HS-5 (cell line): ENCODE measurements at places on chromosomes 12 and 14.
A peak's percentile ranks its signal among the peaks of the same experiment; 100 is the strongest.

DNA sequence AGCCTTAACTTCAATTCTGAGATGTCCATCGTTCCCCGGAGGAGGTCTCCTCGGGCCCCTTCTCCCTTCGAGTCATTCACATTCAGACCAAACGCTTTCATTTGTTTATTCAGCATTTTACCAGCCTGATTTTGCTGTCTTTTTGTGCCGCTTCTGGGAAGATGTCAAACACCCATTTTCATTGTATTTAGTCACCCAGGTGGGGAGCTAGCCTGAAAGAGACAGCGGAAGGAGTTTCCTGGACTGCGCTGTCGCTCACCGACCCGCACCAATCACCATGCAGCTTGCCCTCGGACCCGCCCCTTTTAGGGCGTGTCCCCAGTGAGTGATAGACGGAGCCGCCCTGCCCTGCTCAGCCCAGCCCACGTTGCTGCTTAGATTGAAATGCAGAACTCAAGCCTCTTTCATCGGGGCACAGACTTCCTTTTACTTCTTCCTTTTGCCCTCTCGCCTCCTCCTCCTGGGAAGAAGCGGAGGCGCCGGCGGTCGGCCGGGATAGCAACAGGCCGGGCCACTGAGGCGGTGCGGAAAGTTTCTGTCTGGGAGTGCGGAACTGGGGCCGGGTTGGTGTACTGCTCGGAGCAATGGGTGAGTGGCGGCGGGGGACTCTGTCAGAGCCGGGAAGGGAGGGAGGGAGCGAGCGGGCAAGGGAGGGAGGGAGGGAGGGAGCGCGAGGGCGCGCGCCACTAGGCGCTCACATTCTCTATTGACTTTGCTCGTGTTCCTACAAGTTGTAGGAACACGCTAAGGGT is at the start of gene PAX9:
PAX9 (plus strand) TSS at position 355 of the 752 bp plus-strand sequence; CDS start at position 585, 230 bp downstream.
- DNase-seq: peak; percentile 38

DNA sequence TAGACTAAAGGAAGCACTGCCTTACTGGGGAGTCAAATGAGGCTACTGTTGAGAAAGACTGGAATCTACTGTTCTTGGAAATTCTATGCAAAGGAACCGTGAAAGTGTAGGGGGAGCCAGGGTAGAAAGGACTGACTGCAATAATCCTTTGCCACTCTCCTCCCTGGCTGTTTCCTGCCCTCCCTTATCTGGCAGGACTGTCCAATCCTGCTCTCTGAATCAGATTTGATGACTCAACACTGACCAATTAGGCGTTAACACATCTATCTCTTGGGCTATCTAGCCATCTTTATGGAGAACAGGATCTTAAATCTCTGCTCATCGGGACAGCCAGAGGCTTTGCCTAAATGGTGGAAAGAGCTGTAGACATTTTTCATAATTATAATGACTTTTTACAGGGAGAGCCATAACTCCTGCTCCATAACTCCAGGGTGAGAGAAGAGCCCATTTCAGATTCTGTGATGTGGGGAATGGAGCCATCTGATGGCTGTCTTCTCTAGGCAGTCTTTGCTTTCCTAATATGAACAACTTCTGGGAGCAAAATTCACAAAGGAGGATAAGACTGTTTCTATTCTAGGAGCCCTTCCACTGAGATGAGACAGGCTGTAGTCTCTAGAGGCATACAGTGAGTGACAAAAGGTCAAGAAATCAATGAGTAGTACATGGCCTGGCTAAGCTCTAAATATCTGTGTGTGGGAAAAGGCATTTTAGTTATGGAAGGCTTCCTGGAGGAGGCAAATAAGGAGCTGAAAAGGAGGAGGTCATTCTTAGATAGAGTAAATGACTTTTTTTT is 68.9 kb upstream of the CISTR start:
- peak; percentile 22 for DNase-seq

DNA sequence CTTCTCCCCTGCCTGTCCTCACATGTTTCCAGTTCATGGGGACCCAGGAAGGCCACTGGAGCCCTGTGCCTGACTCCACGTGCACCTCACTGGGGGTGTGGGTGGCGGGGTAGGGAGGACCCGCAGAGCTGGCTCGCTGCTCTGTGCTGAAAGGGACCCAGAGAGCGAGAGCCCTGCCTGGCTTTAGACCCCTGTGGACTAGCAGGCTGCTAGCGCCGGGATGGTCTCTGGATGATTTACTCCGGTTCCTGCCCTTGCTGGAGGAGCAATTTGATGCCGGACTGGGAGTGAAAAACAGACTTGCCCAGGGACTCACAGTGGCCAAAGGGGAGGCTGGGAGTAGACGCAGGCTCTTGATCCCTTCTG is 49.0 kb downstream of the NTF3 start:
- DNase-seq: no peak

- no peak for DNase-seq
Observed at GRCh38 chr14:90577661-90578282, 180.9 kb downstream of the CALM1 start.

GRCh38 chr12:78316631-78317468 is 486.2 kb downstream of the NAV3 start:
- no peak for DNase-seq

DNA sequence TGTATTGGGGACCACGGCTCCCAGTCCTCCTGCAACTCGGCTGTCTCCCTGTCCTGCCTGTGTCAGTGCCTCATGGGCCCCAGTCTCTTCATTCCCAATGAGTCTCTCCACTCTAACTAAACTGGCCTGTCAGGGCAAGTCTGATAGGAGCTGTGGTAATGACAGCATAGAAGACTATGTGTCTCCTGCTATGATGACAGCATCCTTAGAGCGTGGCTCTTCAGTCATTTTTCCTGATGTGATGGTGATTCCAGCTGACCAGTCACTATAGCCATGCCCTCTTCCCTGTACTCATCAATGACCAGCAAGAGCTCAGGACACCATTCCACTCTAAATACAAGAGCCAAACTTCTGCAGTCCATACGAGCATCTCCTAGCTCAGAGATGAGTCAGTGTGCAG is 339.8 kb downstream of the PCNX1 start:
- DNase-seq: no peak

DNA sequence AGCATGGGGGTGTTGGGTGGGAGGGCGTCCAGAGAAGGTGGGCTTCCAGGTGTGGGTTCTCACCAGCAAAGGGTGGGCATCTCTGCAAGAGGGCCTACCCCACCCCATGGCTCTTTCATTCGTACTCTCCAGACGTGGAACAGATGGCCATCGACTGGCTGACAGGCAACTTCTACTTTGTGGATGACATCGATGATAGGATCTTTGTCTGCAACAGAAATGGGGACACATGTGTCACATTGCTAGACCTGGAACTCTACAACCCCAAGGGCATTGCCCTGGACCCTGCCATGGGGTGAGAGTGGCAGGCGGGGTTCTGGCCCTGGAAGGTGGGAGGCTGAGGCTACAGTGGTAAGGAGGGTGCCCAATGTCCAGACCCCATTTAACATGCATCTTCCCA is 6.7 kb upstream of the LRP1-AS start:
- no peak for DNase-seq

DNA sequence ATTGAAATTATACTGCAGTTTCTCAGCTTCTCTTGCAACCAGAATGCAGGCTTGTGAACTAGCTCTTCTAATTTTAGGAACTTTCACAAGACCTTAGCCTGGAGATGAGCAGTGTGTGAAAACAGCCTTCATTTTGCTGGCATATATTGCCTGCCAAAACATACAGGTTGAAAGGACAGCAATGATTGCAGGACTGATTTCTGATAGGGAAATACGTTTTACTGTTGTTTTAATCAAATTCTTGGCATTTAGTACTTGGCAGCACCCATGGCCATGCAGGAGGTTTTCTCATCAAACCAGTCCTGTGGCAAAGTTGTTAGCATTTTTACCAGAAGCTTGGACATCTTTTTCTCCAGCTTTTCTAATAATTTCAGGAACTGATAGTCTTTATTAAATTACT is 91.9 kb upstream of the MUCL1 start:
- DNase-seq: no peak

DNA sequence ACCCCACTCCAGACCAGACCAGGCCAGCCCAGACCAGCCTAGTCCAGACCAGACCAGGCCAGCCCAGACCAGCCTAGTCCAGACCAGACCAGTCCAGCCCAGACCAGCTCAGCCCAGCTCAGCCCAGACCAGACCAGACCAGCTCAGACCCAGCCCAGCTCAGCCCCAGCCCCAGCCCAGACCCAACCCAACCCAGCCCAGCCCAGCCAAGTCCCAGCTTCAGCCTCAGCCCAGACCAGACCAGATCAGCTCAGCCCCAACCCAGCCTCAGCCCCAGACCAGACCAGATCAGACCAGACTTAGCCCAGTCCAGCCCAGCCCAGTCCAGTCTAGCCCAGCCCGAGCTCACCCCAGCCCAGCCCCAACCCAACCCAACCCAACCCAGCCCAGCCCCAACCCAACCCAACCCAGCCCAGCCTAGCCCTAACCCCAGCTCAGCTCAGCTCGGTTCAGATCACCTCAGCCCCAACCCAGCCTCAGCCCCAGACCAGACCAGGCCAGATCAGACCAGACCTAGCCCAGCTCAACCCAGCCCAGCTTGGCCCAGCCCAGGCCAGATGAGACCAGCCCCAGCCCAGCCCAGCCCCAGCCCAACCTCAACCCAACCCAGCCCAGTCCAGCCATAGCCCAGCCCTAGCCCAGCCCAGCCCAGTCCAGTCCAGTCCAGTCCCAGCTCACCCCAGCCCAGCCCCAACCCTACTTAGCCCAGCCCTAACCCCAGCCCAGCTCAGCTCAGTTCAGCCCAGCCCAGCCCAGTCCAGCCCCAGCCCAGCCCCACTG is 204.7 kb downstream of the BCL11B start:
- DNase-seq: no peak

DNA sequence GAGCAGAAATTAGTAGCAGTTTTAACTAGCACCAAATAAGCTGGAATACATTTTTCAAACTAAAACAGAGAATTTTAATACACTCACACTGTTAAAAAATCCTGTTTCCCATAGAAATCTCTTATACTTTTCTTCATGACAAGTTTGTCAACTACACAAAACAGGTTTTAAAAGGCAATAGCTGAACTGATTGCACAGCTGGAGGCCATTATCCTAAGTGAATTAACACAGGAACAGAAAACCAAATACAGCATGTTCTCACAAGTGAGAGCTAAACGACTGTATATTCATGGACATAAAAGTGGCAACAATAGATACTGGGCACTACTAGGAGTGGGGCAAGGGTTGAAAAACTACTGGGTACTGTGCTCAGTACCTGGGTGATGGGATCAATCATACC is 11.6 kb upstream of the HAL start:
- no peak for DNase-seq

DNA sequence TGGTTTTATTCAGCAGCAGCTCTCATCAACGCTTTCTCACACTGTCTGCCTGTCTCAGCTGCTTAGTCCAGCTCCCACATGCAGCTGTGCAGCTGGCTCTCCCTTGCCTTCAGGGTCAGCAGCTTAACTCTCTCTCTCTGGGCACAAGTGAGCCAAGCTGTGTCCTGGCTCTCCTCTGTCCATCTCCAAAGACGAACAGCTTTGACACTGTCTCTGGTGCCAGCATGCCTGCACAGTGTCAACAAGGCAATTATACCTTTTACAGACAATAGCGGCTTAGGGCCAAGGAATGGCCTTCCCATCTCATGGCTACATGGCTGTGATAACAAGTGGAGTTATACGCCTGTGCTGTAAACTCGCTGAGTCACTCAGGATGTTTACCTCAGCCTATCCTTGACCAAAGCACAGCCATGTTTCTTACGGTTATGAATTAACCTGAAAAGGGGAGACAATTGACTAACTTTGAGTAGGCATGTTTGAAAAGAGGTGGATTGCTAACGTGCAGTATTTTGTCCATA is 38.4 kb upstream of the MANSC4 start:
- DNase-seq: no peak

- no peak for DNase-seq
Observed at GRCh38 chr12:62290846-62291245, 30.6 kb downstream of the USP15 start.

GRCh38 chr14:69055999-69056788 is 77.1 kb upstream of the ACTN1 start:
- no peak for DNase-seq

- DNase-seq: no peak
Observed at GRCh38 chr12:5632453-5632852, 200.5 kb downstream of the NTF3 start.

- no peak for DNase-seq
Observed at GRCh38 chr12:22126758-22127157, 80.7 kb downstream of the CMAS start.

- no peak for DNase-seq
Observed at GRCh38 chr14:96088911-96089310, 49.7 kb downstream of the C14orf132 start.

GRCh38 chr14:65252482-65253255 is 150.4 kb upstream of the MAX start:
- no peak for DNase-seq

DNA sequence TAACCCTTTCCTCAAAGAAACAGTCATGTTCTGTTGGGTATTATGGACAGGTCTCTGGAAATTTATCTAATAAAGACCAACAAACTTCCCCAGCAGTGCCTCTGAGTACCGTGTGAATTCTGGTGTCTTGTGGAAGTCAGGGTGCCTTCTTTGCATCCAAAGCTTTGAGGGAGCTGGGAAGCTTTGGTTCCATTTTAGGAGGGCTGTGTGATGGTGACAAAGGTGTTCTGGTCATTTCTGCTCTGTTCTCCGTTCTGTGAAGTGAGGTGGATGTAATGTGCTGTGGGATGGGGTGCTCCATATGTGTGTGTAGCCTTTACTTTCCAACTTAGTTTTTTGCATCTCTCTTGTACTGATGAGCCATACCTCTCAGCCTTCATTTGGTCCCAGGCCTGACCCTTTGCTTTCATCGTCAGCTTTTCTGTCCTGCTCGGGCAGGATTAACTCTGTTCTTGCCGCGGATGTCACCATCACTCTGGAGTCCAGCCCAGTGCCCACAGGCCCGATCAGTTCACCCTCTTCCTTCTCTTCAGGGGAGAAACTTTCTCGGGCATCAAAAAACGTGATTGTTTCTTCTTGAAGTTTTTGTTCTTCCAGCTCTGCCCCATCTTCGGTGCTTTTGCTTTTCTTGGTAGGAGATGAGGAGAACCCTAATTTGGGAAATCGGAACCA is 13.2 kb downstream of the PLD4 start:
- DNase-seq: no peak

GRCh38 chr12:24177889-24178288 is 228.4 kb upstream of the SOX5 start:
- DNase-seq: no peak

DNA sequence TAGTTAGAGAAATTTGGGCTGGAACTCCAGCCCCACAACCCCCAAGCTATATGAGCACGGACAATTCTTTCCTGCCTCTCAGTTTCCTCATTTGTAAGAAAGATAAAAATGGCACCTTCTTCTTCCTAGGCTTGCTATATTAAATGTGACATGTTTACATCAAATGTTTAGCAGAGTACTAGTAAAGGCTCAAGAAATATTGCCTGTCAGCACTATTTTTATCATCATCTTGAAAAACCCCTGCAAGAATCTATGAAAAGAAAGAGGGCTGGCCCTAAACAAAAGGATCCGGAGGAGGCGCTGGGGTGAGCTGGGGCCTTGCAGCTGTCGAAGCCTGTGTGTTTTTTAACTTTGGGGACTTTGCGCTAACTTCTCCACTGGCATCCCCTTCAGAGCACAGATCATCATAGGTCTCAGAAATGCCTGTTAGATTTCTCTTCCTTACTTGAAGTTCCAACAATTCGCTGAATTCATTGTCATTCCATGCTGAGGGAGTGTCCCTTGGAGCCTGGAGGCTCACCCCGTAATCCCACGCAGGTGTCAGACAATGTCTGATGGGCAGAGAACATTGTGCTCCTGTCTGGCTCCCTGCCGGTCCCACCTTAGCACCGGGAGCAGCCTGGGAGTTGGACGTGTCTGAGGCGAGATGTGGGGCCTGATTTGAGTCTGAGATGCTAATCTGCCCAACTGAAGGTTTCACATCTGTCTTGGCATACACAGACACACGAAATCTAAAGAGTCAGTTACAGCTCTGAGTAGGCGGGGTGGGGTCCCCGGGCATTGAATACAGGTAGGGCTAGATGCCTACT is 206.8 kb downstream of the NUAK1 start:
- DNase-seq: no peak

- no peak for DNase-seq
Observed at GRCh38 chr12:108475396-108475795, 39.7 kb upstream of the FICD start.
